Left lung (tissue), 14 donors: ENCODE measurements at places on chromosomes 5 and 9.

GRCh38 chr9:22922222-22922621 is 475.6 kb downstream of the DMRTA1 start:
- no peak for DNase-seq

GRCh38 chr5:151318850-151319732 is 15.5 kb upstream of the SLC36A3 start:
- no peak for DNase-seq

DNA sequence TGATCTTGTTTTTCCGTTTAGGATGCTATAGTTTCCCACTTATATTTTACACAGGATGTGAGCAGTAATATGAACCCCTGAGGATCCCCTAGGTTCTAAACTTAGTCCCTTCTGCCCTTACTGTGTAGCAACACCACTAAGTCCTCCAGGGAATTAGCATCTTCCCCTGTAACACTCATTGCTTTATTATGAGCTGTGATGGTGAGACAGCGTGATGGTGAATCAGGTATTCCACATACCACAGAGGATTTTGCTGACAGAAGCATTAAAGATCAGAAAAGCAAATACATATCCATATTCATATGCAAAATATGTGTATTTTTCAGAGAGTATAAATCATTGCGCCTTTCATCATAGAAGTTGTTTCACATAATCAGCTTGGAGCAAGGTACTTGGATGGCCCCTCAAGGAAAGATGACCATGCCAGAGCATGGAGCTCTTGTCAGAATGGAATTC is 317.0 kb downstream of the ICE1 start:
- no peak for DNase-seq

DNA sequence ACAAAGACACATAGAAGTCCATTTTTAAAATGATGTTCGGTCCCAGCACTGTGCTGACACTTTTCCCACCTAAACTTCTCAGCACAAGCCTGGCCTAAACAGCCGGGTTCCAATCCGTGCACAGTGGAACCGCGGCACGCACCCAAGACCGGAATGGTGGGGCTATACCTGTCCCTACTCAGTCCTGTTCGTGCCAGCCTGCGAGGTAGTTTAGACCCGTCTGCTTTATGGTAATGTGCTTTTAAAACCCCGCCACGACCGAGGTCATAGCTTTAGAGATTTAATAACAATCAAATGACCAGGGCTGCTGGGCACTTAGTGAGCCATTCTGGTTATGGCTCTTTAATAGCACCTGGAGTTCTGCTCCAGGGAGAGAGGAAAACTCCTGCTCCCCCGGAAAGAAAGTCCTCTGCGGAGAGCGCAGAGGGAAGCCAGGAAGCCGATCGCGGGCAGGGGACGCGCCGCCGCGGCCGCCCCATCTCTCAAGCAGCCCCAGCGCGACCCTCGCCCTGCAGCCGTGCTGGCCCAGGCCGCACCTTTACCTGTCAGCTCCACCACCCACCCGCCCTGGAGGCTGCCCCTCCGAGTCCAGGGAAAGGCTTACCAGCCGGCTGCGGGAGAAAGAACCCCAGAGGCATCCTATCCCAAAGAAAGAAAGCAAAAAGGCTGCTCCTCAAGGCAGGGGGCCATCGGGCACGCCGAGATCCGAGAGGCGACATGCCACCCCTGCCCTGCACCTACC is 511 bp downstream of the ARL15 start:
- peak; percentile 35 for DNase-seq

DNA sequence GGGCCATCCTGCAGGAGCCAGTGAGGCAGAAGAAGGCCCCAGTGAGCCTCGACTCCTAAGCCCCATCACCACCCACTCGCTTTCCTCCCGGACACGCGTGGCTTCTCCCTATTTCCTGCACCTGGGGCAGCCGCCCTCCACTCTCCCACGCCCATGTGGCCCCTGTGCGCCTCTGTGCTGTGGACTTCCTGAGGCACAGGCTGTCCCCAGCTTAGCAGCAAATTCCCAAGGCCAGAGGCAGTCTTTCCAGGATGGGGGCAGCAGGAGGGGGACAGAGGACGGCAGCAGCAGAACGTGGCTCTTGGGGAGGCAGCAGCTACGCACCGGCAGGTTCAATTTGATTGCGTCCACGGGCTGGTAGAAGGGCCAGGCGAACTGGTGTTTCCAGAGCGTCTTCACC is 14.9 kb downstream of the BRD3 start:
- DNase-seq: no peak

DNA sequence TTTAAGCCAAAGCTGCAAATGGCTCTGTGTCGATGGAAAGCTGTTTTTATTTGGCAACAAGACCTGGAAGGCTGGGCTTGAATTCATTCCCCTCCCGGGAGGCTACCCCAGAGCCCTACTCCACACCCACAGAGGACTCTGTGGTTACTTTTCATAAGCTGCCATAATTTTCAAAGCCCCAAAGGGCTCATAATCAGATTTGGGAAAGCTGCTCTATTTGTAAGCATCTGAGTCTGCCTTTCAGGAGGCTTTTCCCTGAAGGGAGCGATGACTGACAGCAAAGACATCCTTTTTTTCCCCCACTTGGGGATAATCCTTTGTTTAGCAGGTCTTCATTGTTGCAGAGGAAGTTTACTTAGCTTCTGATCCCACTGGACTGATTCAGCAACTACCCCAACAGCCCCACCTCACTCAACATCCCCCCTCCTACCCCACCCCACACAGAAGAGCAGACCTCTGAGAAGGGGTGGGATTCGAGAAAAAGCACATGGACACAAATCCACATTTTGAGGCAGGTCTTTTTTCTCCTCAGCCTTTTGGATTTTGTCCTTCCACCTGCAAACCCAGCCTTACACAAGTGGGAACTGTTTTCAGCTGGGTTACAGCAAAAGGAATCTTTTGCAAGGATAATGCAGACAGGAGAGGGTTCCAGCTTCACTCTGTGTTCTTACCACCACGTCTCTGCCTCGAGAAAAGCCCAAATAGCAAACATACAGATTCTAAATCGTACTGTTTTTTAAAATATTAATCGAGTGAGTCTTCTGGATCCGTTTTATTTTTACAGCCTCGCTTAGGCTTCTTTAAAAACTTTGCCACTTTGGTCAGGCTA is 244.4 kb upstream of the TUT7 start:
- no peak for DNase-seq

- no peak for DNase-seq
Observed at GRCh38 chr5:147963948-147964693, 57.8 kb upstream of the C5orf46 start.

GRCh38 chr5:2598503-2598902 is 153.0 kb downstream of the IRX2 start:
- no peak for DNase-seq

GRCh38 chr9:109403766-109404320 is 83.0 kb upstream of the EPB41L4B start:
- no peak for DNase-seq

DNA sequence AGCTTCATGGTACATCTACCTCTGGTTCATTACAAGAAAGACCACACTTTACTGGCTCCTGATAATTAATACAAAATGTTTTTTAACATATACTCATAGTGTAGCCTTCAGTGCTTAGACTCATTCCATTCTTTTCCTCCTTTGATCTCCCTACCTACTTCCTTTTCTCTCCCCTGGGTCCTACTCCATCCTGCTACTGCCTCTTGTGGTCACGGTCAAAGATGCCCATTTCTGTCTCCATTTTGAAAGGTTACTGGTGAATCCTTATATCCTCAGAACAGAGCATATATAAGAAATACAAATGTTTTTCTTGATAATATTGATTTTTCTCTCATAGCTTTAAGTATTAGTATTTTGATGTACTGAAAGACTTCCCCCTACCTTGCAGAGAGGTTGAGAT is 375.9 kb downstream of the ARRDC3 start:
- no peak for DNase-seq

DNA sequence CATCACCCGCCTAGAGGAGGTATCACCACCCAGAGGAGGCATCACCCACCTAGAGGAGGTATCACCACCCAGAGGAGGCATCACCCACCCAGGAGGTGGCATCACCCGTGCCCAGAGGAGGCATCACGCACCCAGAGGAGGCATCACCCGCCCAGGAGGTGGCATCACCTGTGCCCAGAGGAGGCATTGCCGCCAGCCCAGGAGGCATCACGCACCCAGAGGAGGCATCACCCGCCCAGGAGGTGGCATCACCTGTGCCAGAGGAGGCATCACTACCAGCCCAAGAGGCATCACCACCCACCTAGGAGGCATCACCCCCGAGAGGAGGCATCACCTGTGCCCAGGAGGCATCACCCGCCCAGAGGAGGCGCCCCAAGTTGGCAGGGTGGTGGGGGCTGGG is 2.6 kb downstream of the NOTCH1 start:
- DNase-seq: no peak
